Vein endothelial cell (primary cell): ENCODE measurements at places on chromosomes 3 and 15. TPM values are rescaled to one million over a fixed set of nuclear protein-coding genes. Genes with fewer than 3 reads are reported as not detected.

Gene SLCO2A1
- 2.6 and 10.5 TPM in 2 replicates for total RNA-seq

Gene RNU5B-1
- not detected in 2 replicates for total RNA-seq

Gene DNAJA4
- 3.6 and 3.7 TPM in 2 replicates for total RNA-seq

Gene ARL6
- 5.9 and 7.7 TPM in 2 replicates for total RNA-seq

Gene CFAP44
- total RNA-seq, result 2.3 and 4.9 TPM in 2 replicates

Gene NR2E3
- 0.19 TPM in 1 of 2 replicates, not detected in the other for total RNA-seq

Gene UBA7
- 18.6 and 38.9 TPM in 2 replicates for total RNA-seq

Gene SFMBT1
- 3.2 and 5.6 TPM in 2 replicates for total RNA-seq

Gene SCG3
- 0.10 TPM in 1 of 2 replicates, not detected in the other for total RNA-seq

Gene CPLX3
- not detected in 2 replicates for total RNA-seq

Gene SNX33
- total RNA-seq, result 12.4 and 18.9 TPM in 2 replicates

Gene NUP210
- 0.29 and 1.3 TPM in 2 replicates for total RNA-seq

Gene PLCL2
- total RNA-seq, result 10.8 and 13.4 TPM in 2 replicates

Gene RTP4
- 0.86 and 2.0 TPM in 2 replicates for total RNA-seq

Gene RASGRF1
- total RNA-seq, result not detected in 2 replicates

Gene GOLGA8R
- 0.57 and 2.3 TPM in 2 replicates for total RNA-seq
